ENCODE measurements at places on chromosomes 2 and 18.

DNA sequence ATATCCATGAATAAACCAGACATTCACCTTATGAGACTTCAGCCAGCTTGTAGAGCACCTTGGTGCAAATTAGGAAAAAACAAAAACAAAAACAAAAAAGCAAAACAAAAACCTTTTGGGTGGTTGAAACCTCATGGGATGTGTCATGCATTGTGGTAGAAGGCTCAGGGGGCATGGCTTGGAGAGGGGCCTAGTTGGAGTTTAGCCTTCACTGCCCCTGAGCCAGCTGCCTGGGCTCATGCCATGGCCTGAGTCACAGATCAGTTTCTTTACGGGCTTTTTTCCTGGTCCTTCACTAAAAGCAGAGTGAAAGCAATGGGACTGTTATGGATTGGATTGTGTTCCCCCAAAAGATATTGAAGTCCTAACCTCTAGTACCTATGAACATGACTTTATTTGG lies 22.0 kb upstream of the DAPL1 start:
- DNase-seq = no peak

DNA sequence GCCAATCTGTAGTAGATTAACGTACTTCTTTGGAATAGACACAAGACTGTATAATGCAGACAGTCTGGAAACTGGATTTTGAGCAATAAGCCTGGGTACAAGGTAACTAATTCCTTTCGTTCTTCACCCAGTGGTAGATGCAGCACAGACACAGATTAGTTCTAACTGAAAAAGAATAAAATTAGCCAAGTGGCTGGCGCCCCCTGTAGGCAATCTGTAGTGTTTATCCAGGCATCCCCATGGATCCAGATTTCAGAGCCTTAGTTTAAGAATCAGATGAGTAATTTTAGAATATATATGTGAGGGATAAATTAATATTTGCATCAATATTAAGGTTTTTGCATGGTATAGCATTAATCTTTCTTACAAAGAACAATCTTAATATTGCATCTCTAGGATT lies 563.9 kb downstream of the DCC start:
- no peak for DNase-seq

DNA sequence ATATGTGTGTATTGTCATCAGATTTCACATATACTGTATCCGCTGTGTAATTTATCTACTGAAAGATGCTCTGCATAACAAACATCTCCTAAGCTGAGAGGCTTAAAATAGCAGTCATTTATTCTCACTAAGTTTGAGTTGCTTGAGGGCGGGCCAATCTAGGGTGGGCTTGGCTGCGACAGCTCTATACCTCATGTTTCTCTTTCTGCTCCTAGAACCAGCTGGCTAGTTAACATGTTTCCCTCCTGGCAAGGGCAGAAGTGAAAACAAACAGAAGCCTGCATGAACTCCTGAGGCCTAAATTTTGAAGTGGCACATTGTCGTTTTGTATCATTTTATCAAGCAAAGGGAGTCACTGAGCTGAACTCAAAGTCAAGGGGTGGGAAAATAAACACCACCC lies 585.0 kb upstream of the VRK2 start:
- DNase-seq = no peak

DNA sequence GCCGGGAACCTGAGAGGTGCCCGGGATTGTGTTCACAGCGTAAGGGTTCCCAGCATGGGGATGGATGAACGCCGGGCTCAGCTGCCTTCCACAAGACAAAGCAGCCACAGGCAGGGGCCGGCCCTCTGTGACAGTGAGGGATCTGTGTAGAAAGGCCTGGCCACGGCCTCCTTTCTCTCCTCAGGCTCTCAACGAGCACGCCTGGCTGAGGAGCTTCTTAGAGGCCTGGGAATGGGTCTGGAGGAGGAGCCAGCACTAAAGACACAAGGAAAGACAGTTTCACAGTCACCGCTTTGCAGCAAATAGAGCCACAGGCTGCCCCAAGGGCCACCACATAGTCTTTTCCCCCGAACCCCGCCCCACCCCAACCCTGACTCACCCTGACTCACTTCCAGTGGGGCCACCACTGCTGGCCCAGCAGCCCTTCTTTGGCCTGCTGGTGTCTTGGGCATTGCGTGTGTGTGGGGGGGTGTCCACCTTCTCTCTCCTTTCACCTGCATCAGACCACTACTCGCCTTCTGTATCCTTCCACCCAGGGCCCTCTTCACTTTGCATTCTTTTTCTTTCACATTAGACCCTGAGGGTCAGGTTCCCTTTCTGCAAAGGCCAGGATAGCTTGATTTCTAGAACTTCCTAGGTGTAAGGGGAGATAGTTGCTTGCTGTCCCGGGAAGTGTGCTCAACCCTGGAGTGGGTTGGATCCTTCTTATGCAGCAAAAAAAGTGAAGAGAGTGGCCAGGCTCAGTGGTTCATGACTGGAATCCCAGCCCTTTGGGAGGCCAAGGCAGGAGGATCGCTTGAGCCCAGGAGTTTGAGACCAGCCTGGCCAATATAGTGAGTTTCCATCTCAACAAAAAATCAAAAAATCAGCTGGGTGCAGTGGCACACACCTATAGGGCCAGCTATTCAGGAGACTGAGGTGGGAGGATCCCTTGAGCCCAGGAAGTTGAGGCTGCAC lies 19.3 kb upstream of the HPCAL1 start:
- DNase-seq = no peak

DNA sequence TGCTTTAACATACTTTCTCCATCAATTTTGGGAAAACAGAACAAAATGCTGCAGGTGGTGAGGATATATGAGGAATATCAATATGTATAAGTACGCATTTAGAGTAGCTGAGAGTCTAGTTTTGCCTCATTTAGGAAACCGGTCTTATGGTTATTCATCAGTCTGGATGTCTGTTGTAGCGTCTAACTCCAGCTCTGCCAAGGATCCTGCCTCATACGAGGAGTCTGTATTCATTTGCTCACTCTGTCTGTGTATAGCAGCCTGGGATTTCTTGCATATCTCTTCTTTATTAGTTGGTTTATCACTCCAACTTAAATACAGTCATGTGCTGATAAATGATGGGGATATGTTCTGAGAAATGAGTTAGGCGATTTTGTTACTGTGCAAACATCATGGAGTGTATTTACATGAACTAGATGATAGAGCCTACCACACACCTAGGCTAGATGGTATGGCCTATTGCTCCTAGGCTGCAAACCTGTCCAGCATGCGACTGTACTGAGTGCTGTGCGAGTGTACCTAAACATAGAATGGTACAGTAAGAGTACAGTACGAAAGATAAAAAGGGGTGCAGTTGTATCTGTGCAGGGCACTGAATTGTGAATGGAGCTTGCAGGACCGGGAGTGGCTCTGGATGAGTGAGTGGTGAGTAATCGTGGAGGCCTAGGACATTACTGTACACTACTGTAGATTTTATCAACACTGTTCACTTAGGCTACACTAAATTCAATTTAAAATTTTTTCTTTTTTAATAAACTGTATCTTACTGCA lies 148.1 kb downstream of the ZNF407 start:
- no peak for DNase-seq

DNA sequence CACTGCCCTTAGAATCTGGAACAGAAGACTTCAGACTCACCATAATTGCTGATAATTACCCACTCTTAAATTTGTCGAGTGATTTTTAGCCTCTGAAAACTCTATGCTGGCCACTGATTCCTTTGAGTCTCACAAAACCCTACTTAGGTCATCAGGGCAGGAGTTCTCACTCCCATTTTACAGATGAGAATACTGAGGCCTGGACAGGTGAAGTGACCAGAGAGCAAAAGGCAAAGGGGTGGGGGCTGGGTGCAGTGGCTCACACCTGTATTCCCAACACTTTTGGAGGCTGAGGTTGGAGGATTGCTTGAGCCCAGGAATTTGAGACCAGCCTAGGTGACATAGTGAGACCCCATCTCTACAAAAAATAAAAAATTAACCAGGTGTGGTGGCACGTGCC lies 34.8 kb upstream of the SLC35F6 start:
- no peak for DNase-seq

- DNase-seq = no peak
Measured at GRCh38 chr2:157245846-157246764, 11.4 kb upstream of the GALNT5 start.

- DNase-seq = peak; percentile 15
Measured at GRCh38 chr18:58135701-58136331, 91.8 kb downstream of the NEDD4L start.

GRCh38 chr2:27810455-27810854 lies 38.9 kb downstream of the MRPL33 start:
- no peak for DNase-seq
